ENCODE measurements at places on chromosomes 1 and 21. TPM values are rescaled to one million over a fixed set of nuclear protein-coding genes. Genes with fewer than 3 reads are reported as not detected.

IGSF3 gene
- 0.81 TPM for total RNA-seq

DMRTA2 gene
- total RNA-seq = 0.07 TPM

SLAMF6 gene
- 55.5 TPM for total RNA-seq

ADIPOR1 gene
- 75.5 TPM for total RNA-seq

ACTN2 gene
- 0.36 TPM for total RNA-seq

DDAH1 gene
- not detected for total RNA-seq

IRF6 gene
- total RNA-seq = 0.48 TPM

COL9A2 gene
- total RNA-seq = 6.8 TPM

AMY1C gene
- total RNA-seq = not detected

KRTAP19-1 gene
- total RNA-seq = not detected

Measured in activated naive CD4-positive, alpha-beta T cell treated with anti-CD3 and anti-CD28 coated beads for 36 hours (primary cell).